Cerebellum (tissue), 4 donors: ENCODE measurements at places on chromosomes 6 and 20.
A peak's percentile ranks its signal among the peaks of the same experiment; 100 is the strongest.

GRCh38 chr20:46651091-46651962 is at the start of gene SLC13A3:
TSS of gene SLC13A3 (minus strand) at chr20:46651459. CDS start at chr20:46651421, 38 bp downstream.
- DNase-seq: no peak

DNA sequence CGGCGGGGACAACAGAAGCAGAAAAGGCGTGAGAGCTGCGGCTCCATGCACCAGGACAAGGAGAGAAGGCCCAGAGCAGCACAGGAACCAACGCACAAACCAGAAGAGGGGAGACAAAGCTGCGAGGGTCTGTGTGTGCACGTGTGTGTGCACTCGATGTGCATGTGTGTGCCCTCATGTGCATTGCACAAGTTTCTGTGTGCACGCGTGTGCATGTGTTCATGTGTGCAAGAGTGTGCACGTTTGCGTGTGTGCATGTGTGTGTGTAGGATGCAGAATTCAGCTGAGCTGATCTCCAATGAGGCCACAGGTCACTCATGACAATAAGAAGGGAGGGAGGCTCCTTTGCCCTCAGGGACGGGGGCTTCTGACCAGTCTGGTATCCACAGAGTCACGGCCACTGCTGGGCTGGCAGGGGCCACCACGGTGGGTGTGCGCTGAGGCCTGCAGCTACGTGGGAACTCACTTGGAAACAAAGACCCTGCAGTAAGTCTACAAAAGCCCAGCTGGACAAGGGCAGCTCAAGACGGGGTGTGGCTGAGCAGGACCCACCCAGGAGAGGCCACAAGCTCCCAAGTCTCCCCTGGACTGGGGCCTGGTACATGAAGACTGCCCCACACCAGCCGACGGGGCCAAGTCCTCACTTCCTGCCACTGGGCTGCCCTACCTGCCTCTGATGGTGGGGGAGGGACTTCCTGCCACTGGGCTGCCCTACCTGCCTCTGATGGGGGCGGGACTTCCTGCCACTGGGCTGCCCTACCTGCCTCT is 48.1 kb upstream of the CHRNA4 start:
- no peak for DNase-seq

DNA sequence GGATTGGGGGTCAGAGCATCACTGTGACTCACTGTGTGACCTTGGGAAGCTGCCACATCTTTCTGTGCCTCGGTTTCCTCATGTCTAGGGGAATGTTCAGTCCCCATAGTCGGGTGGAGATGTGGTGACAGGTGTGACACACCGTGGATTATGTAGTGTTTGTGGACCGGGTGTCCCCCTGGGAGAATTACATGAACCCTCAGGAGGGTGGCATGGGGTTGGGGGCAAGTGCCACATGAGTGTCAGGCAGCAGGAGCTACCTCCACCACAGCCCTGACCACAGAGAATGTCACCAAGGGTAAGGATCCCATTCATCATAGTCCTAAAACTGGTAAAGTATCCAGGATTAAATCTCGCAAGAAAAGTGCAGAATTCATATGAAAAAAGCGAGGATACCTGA is 23.2 kb downstream of the SUN5 start:
- no peak for DNase-seq

DNA sequence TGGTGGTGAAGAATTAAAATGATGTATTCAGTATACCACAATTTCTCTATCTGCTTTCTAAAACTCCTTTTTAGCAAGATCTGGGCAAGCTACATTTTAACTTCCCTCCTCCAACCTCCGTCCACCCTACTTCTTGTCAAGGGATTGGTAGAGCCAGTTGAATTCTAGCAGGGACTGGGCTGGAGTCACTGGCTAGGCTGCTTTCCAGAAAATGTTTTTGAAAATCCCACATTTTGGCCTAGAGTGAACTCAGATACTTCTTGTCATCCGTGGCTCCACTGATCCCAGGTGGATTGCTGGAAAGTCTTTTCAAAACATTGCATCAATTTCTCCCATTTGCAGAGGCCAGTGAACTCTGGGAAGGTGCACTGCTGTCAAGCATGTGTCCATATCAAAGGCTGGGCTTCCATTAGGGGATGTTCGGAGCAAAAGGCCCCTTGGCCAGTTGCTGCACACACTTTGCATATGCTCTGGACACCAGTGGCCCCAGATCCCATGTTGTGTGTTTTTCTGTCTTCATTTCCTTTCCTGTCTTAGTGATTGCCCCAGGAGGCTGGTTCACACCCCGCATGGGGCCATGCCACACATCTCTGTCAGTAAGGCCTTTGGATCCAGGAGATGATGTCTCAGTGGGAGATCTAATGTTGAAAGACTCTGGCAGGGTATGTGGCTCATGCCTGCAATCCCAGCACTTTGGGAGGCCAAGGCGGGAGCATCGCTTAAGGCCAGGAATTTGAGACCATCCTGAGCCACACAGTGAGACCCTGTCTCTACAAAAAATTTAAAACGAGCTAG is 11.3 kb upstream of the KCNK16 start:
- no peak for DNase-seq

GRCh38 chr6:35089216-35089934 is 51.8 kb downstream of the TCP11 start:
- no peak for DNase-seq

GRCh38 chr20:53582574-53583351 is 10.9 kb downstream of the ZNF217 start:
- no peak for DNase-seq

GRCh38 chr20:45323731-45324130 is 15.6 kb upstream of the MATN4 start:
- no peak for DNase-seq

- DNase-seq: peak; percentile 67
Measured at GRCh38 chr20:58829531-58829941, 21.2 kb downstream of the GNAS-AS1 start.

DNA sequence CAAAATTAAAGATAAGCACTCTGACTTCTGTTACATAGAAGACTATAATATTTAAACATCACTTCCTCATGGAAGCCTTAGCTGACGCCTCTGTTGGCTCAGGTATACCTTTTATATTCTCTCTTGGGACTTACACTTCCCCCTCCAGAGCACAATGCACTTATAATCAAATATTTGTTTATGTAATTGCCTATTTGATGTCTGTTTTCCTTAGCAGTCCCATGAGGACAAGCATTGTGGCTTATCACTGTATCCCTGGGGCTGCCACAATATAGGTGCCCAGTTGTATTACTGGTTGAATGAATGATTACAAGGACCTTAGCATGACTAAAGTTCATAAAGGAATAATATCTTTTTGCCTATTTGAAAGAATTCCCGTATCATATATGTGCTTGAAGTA is 186.7 kb upstream of the VGLL2 start:
- DNase-seq: no peak

GRCh38 chr6:52305411-52305810 is 20.9 kb upstream of the MCM3 start:
- no peak for DNase-seq

DNA sequence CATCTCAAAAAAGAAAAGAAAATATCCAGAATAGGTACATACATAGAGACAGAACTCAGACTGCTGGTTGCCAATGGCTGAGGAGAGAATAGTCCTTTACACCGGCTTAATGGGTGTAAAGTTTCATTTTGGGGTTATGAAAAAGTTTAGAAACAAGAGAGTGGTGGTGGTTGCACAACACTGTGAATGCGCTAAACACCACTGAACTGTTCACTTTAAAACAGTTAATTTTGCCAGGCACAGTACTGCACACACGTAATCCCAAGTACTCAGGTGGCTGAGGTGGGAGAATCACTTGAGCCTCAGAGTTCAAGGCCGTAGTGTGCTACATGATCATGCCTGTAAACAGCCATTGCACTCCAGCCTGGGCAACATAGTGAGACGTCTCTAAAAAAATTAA is 7.6 kb downstream of the ILRUN start:
- no peak for DNase-seq

DNA sequence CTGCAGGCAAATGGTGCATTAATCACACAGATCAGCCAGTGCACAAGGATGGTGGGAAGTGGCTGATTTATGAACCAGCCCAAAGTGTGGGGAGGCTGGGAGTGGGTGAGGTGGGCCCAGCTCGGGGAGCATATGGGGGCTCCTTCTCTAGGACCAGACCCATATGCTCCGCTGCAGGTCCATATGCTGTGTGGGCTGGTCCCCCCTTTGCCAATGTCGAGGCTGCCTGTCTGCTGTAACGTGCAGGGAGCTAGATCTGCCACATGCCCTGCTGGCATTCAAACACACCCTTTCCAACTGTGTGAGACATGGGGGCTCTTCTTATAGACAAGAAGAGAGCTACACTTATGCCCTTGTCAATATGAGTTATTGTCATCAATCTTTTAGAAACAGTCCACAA is 566.3 kb downstream of the DHX35 start:
- DNase-seq: no peak

DNA sequence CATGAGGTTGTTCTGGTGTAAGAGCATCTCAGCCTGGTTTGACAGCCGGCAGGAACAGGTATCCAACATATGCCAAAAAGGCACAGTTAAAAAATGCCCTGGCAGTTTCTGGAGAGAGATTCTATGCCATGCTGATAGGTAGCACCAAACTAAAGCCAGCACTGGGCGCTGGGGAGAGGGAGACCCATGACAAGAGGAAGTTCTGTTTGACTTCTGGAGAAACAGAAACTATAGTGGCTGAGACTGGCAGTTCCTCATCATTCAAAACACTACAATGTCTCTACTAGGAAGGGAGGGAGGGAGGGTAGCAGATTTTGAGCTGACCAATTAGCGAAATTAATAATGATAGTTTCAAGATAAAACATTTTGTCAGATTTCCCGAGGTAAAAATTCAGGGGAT is 174.1 kb downstream of the ADAT2 start:
- no peak for DNase-seq
